G401 (cell line): ENCODE measurements at places on chromosomes 13 and 19.

DNA sequence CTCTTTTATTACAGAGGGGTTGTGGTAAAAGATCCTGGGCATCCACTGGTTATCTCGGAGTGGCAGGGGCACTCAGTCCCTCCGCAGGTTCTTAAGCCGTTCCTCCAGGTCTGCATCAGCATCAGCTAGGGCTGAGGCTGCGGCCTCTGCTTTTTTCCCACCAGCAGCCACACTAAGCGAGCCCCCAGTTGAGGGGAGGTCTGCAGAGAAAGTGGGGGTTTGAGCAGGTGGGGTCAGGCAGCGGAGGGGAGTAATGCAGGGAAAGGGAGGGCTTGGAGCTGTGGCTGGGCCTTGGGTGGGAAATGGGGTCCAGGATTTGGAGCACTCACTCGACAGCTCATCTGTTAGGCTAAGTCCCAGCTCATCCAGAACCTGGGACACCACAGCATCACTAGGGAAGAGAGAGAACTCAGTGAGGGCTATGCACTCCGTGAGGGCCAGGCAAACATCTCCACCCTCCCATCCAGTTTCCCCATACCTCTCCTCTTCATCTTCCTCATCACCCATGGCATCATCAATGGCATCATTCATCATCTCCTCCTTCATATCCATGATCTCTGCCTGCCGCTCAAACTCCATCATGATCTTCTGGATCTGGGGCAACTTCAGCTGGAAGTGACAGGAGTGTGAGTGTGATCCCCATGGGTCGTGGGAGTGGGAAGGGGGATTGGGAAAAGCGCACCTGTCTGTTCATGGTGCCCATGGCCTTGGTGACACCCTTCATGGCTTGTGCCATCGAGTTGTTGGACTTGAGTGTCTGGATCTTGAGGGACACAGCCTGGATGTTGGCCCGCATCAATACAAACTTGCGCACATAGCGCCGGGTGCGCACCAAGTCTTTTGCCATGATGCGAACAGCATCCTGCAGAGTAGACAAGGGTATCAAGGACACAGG lies 3.1 kb downstream of the CHMP2A start:
- no peak for DNase-seq

DNA sequence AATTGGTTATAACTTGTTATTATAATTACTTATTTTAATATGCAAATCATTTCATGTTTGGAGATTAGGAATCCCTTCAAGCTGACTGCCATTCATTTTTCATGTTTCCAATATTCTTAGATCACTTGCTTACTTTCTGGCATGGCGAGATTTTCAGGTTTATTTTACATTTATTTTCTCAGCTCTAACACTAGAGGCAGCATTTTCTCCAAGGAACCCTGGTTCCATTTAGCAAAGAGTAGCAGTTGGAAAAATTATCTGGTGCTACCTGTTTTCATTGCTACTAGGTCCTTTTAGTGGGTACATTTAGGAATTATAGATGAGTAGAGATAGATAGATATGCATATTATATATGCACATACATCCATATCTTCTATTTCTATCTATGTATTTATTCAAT lies 90.9 kb upstream of the TRPC4 start:
- DNase-seq: no peak

DNA sequence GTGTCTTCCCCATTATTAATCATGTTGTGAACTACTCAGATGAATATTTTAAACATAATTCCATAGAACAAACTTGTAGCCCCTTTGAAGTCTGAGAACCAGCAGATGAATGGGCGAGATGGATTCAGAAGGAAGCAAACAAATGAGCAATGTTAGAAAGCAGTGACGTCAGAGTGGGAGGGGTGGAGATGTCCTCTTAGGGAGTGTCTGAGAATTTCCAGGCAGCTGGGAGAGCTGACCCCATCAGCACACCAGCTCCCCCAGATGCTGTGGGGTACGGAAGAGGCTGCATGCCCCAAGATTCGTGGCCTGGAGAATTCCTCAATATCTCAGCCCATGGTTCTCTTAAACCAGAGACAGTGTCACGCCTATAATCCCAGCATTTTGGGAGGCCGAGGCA lies 68.6 kb downstream of the DPF1 start:
- DNase-seq: no peak

GRCh38 chr13:50322006-50322405 lies 306.8 kb downstream of the KCNRG start:
- no peak for DNase-seq

GRCh38 chr13:24050292-24050711 lies 110.2 kb upstream of the SPATA13 start:
- peak; percentile 25 for DNase-seq

DNA sequence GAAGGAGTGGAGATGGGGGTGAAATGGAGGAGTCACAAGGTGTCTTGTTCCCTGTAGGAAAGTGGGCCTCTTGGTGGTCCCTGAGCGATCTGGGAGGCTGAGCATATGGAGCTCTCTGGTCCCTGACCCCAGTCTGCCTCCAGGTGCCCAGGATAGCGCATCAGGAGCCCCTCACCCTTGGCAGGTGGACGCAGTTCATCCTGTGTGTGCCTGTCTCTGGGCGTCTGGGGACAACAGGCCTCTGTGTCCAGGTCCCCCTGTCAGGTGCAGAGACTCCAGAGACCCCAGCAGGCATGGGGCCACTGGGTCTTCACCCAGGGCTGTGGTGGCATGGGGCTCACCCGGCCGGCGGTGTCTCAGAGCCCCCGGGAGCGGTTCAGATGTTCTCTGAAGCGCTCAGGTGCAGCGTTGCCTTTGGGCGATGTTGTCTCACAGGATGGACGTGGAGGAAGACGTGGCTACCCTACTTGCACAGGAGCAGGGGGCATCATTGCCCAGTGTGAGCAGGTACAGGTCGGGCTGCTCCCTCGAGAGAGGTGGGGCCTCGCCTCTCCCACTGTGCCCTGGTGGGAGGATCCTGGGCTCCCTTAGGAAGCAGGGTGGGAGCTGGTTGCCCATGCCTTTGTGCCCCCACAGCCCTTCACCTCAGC lies 58.1 kb upstream of the TPM4 start:
- DNase-seq: no peak

- no peak for DNase-seq
These were observed 21.8 kb downstream of the FGF14 start for GRCh38 chr13:102380012-102380411.

GRCh38 chr13:80533175-80533574 lies 192.2 kb upstream of the SPRY2 start:
- no peak for DNase-seq

DNA sequence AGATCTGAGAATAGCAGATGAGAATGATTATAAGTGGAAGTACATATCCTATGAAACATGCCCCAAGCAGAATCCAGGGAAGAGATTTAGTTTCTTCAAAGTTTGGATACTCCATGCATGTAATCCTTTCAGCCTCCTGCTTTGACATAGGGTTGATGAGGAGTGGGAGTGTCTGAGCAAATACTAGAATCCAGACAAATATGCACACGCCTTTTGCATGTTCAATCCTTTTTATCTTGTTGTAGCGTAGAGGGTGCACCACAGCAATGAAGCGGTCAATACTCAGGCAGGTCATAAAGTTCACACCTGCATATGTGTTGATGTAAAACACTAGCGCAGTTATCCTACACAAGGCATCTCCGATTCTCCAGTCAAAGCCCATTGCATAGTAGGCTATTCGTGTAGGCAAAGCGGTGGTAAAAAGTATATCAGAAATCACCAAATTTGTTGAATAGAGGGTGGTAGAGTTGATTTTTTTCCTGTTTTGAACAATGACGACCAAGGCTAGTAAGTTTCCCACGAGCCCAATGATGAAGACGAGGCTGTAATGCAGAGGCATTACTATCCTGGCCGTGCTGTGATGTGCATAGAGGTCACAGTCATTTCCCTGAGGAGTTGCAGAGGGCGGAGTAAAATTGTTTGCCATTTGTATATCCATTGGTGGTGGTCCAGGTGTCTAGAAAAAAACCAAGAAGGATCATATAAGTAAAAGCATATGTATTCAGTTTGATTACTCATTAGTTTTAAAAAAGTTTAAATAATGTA lies 11.5 kb downstream of the GPR183 start:
- DNase-seq: no peak
